NCI-H1105 treated with DMSO at 0.1 percent for 48 hours (cell line): ENCODE measurements at places on chromosomes 12 and 14.
A peak's percentile ranks its signal among the peaks of the same experiment; 100 is the strongest.

- DNase-seq: no peak
Measured at GRCh38 chr12:15505616-15506015, 183.3 kb downstream of the PTPRO start.

- no peak for DNase-seq
Measured at GRCh38 chr12:21828136-21828775, 53.8 kb upstream of the KCNJ8 start.

GRCh38 chr14:82445810-82446570 is 912.3 kb upstream of the SEL1L start:
- DNase-seq: no peak

DNA sequence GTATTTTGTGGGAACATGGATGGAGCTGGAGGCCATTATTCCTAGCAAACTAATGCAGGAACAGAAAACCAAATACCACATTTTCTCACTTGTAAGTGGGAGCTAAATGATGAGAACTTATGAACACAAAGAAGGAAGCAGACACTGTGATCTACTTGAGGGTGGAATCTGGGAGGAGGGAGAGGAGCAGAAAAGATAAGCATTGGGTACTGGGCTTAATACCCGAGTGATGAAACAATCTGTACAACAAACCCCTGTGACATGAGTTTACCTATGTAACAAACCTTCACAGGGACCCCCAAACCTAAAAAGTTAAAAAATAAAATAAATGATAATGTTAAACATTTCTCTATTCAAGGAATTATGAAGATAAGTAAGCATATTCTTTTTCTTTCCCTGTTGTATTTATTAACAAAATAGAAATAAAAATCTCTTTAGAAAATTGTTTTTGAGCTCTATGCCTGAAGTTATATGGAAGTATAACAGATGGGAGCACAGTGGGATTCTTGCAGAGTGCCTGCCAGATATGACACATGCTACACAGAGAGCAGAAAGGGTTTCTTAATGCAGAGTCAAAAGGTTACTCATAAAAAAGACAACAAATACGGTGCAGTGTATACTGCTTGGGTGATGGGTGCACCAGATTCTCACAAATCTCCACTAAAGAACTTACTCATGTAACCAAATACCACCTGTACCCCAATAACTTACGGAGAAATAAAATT is 52.0 kb upstream of the SYNE2 start:
- DNase-seq: no peak

GRCh38 chr12:22473212-22473611 is 71.1 kb downstream of the C2CD5 start:
- DNase-seq: no peak

- peak; percentile 15 for DNase-seq
Measured at GRCh38 chr14:99995700-99996356, 69.4 kb upstream of the EVL start.

DNA sequence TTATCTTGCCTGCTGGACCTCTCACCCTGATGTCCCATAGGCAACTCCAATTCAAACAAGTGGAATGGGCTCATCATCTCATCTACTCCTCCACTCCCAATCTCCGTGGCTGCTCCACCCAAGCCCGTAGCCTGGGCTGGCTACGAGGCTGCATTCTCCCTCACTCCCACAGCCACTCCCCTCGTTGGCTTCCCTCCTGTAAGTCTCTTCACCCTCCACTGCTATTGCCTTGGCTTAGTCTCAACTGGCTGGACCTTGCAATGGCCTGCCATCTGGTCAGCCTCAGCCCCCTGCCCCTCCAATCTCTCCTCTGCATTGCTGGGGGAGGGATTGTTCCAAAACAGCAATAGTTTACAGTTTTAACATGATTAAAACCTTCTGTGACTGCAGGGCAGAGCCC is 44.4 kb upstream of the PELI2 start:
- DNase-seq: no peak

- DNase-seq: no peak
Measured at GRCh38 chr12:129193263-129193871, 340.1 kb downstream of the GLT1D1 start.

DNA sequence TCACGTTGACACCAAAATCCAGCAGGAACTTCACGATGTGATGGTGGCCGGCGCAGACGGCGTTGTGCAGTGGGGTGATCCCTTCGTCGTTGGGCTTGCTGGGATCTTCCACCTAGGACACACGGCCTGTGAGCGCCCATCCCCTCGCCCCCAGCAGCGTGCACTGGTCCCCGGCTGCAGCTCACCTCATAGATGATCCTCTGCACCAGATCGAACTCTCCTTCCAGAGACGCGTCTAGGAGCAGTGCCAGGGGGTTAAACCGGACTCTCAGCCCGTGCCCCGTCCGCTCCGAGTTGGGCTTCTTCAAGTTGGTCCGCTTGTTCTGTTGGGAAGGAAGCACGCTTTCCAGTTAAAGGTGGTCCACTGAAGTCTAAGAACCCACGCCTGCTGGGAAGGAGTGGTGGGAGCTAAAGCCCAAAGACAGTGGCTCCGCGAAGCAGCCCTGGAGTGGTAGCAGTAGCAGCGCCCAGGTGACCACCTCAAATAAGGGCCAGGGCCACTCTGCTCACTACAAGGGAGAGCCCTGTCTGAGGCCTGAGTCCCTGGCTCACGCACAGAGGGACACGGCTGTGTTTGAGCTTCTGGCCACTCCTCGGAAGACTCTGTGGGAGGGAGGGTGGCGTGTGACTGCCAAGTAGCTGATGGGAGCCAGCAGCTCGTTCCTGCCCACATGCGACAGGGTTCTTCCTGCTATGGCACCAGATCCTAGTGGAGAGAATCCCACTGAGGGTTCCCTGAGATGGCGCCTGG is 23.3 kb downstream of the ZFYVE21 start:
- DNase-seq: no peak

- DNase-seq: no peak
Measured at GRCh38 chr12:41981013-41981412, 163.7 kb downstream of the GXYLT1 start.

DNA sequence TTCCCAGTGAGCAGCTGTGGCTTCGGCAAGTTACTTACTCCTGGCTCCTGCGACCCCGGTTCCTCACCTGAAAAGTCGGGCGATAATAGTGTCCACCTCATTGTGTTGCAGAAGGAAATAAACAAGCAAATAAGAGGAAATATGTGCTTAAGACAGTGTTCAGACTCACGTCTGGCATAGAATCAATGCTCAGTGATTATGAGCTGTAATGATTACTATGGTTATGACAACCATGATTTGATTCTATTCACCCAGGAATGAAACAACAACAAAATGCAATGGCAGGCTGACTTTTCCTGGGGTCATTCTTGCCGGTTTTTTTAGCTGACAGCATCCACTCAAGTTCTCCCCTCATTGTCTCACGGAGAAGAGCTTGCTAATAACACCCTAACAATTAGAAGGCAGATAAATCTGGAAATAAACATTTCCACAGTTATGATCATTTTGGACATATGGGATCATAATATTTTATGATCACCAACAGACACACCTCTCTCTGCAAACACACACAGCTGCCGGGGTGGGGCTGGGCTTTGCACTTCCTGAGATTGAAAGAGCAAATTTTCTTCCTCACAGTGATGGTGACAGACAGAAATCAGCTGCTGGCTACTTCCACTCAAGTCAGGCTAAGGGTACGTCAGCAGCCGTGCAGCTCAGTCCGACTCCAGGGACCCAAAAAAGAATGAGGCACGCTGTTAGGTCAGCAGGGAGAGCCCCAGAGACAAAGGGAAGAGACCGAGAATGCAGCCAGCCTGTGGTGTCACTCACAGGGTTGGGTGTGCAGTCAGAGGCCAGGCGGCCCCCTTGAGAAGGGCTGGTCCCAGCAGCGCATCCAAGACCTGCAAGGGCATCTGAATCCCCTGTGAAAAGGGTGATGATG is 158.0 kb downstream of the RIMBP2 start:
- peak; percentile 53 for DNase-seq

DNA sequence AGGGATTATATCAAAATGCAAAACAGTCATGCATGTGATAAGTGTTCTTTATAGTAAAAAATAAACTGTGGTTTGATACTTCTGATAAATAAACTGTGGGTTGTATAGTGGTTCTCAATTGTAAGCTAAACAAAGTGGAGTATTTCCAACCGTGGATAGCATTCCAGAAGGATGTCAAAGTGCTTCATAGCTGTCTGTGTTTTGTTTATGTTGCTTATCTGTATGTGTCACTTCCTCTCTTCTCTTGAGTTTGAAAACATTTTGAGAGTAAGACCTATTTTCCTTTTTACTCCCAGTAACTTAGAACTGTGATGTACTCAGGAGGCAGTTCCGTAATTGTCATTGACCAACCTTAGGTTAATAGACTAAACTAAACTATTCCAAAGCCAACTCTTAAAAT is 415.8 kb downstream of the TMTC2 start:
- no peak for DNase-seq

DNA sequence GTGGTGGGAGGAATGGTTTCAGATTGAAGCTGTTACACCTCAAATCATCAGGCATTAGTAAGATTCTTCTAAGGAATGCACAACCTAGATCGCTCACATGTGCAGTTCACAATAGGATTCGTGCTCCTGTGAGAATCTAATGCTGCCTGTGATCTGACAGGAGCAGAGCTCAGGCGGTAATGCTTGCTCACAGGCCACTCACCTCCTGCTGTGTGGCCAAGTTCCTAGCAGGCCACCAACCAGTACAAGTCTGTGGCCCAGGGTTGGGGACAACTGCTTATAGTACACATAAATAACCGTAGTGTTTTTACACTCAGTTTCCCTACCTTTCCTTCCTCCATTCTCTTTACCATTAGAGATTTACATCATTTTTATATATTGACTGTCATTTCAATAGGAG is 121.4 kb downstream of the SLCO1B3 start:
- no peak for DNase-seq

DNA sequence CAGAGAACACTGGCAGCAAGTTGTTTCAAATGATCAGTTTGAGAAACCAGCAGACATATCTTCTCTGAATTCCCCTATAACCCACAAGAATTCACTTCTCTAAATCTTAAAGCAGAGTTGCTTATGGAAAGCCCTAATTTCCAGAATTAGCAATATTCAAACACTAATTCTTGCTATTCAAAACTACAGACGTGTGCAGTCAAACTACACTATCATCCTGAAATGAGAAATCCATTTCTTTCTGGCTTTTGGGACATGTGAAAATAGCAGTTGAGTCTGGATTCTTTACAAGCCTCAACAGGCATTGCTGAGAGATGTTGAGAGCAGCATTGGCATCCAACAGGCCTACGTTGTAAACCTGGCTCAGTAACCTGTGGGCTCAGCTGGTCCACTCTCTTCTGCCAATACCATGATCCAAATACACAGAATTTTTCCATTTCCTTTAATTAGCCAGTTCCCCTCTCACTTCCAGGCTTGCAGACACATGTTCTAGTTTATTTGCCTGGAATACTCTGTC is 74.6 kb upstream of the TMTC1 start:
- no peak for DNase-seq

- no peak for DNase-seq
Measured at GRCh38 chr14:28867571-28867970, 101.0 kb downstream of the FOXG1 start.

DNA sequence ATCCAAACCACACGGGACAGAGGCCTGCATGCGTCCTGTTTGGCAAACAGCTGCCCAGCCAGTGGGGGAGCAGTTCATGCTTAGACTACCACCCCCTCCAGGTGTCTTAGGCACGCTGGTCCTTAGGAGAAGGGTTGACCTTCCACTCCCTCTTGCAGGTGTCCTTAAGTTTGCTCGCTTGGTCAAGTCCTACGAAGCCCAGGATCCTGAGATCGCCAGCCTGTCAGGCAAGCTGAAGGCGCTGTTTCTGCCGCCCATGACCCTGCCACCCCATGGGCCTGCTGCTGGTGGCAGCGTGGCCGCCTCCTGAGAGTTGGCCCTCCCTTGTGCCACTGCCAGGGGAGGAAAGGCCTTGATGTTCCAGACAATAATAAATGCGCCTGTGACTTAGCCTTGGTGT is 1.8 kb downstream of the C12orf57 start:
- DNase-seq: no peak

DNA sequence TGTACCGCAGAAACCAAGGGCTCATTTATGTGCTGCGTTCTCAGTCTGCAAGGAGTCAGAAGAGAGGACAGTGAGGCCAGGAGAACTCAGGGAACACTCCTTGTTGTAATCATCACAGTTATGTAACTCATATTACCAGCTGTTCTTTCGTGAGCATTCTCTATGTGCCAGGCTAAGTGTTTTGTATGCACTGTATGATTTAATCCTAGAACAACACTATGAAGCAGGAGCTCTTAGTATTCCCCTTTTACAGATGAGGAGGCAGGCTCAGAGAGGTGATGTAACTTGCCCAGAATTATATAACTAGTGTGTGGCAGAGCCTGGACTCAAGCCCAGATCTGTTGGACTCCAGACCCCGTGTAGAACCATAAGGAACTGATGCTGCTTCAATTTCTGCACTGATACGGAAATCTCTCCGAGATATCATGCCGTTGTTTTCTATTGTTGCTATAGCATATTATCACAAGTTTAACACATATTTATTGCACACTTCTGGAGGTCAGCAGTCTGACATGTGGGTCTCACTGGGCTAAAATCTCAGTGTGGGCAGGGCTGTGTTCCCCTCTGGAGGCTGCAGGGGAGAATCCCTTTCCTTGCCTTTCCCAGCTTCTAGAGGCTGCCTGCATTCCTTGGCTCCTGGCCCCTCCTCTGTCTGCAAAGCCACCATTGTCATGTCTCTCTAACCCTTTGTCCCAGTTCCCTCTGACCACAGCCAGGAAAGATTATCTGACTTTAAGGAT is 16.3 kb upstream of the CD9 start:
- no peak for DNase-seq

GRCh38 chr12:11763760-11764520 is 114.5 kb downstream of the ETV6 start:
- no peak for DNase-seq

- DNase-seq: no peak
Measured at GRCh38 chr14:39722547-39723273, 290.5 kb upstream of the FBXO33 start.

- peak; percentile 59 for DNase-seq
Measured at GRCh38 chr14:51219473-51220448, 20.3 kb upstream of the TMX1 start.

DNA sequence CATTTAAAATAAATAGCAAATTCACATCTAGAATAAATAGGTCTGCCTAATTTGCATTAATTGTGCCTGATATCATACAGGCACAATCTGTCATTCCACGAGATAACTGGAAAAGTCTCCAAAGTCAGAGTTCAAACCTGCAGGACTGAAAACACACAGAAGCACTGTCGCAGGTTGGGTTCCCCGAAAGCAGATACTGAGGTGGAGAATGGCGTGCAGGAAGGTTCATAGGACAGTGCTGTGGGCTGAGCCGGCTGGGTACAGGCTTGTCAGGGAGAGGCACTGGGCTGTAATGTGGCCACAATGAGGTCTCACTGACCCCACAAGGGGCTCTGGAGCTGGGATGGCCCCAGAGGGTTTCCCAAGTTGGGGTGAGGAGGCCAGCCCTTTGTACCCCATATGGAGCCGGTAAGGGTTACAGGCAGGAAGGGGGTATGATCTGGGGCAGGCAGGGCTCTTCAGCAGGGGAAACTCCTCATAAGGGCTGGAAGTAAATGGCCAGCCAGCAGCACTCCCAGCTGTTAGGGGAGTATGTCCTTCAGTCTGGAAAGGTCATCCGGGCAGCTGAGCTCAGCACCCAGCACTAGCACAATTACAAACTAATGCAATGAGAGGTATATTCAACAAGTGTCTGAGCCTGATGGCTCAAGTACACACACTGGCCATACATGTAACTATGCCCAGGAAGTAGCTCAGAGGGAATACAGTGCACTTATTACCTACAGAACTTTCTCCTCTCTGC is 68.5 kb downstream of the NT5DC3 start:
- no peak for DNase-seq

GRCh38 chr12:121430833-121431415 is 31.0 kb downstream of the RNF34 start:
- no peak for DNase-seq

- DNase-seq: peak; percentile 80
Measured at GRCh38 chr14:54175298-54175942, 218.8 kb upstream of the BMP4 start.

- DNase-seq: no peak
Measured at GRCh38 chr14:61565836-61566536, 129.3 kb upstream of the HIF1A start.
